ENCODE measurements at places on chromosomes 11 and 22.

GRCh38 chr11:11025087-11025486, 167.2 kb upstream of the ZBED5 start:
- no peak for DNase-seq

- no peak for DNase-seq
Observed at GRCh38 chr11:134370526-134371435, 39.0 kb downstream of the GLB1L2 start.

GRCh38 chr11:94329501-94329900, 25.1 kb downstream of the IZUMO1R start:
- no peak for DNase-seq

GRCh38 chr11:40867991-40868632, 591.3 kb downstream of the LRRC4C start:
- DNase-seq: no peak

GRCh38 chr22:50157709-50158375, 12.7 kb upstream of the PANX2 start:
- no peak for DNase-seq

DNA sequence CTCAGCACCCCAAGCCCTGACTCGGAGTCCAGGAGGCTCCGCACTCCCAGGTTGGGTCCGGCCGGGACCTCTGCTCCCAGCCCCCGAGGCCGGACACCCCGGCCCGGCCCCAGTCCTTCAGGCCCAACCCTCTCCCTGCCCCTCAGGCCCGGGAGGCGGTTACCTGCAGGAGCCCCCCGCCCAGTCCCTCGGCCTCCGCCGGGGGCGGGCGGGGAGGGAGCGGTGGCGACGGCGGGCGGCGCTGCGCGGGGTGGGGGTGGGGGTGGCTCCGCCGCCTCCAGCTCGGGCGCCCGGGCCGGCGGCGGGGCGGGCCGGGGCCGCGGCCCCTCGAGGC, 310 bp downstream of the TCF20 start:
- DNase-seq: no peak

DNA sequence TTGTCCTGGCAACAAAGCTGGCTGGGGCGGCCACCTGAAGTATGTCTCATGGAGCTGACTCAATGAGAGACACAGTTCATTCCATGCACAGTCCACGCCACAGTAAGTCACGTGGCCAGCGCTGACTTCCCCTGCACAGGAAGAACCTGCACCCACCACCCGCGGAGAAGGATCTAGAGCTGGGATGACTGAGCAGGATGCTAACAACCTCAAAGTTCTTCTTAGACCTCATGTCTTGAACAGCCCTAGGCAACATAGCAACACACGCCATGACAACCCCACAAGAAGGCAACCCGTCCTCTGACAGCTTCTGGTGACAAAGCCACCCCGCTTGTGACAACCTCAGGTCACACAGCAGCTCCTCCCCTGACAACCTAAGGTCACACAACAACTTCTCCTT, 76.9 kb upstream of the B3GAT1 start:
- DNase-seq: no peak

- peak; percentile 43 for DNase-seq
Observed at GRCh38 chr11:62337303-62338181, at the start of gene ASRGL1. ASRGL1 (plus strand) TSS chr11:62337448; CDS start chr11:62337978, 530 bp downstream.

DNA sequence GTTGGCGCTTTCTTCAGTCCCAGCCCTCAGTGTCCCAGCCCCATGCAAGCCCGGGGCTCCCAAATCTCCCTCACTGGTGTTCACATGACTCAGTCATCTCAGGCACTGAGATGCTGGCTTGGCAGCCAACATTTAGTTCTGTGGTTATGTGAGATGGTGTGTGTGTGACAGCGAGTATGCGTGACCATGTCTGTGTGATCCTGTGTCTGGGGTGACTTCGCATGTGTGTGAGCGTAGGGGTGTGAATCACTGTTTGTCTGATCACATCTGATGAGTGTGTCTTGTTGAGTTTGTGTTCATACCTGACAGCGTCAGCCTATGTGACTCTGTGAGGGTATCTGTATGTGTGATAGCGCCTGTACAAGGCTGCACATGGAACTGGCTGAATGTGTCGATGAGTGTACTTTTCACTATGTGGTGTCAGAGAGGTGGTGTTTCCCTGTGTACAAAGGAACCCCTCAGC, 16.2 kb downstream of the CREB3L1 start:
- DNase-seq: no peak

GRCh38 chr22:38724926-38725571, 19.3 kb downstream of the GTPBP1 start:
- peak; percentile 58 for DNase-seq

GRCh38 chr11:32353884-32354283, 81.5 kb downstream of the WT1 start:
- no peak for DNase-seq

DNA sequence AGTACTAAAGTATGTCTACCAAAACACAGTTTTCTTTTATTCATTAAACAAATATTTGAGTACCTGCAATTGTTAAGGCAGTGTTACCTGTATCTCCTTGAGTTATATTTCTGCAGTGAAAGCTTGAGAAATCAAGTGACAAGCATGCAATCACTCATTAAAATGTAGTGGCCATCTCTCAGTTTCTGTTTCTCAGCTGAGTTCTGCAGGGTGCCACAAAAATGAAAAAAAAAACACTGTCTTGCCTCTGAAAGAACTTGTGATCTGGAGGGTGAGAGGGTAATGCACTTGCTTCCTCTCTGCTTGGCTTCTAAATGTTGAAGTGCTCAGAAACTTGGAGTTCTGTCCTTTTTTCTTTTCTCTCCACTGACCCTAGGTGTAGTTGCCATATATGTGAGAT, 6.8 kb downstream of the QSER1 start:
- no peak for DNase-seq

DNA sequence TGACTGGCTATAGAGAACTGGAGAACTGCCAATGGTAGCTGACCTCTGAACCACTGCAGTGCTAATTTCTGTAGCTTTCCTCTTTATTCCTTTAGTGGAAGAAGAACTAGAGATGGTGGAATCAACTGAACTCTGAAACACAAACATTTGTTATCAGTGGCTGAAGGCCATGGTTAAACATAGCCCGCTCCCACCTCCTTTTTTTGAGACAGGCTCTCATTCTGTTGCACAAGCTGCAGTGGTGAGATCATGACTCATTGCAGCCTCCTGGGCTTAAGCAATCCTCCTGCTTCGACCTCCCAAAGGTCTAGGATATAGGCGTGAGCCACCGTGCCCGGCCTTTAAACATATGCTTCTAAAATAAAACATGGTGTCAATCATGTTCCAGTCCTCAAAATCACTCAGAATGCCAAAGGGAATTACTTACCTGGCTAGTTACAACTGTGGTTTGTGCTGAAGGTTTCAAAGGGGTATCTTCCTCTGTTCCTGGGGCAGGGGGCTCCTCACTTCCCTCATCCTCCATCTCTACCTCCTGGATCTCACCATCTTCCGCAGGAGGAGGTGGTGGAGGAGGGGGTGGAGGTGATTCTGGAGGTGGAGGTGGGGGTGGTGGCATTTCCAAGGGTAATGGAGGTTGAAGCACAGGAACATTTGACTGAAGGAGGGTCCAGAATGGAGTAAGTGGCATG, 9.0 kb upstream of the AGBL2 start:
- DNase-seq: peak; percentile 98

DNA sequence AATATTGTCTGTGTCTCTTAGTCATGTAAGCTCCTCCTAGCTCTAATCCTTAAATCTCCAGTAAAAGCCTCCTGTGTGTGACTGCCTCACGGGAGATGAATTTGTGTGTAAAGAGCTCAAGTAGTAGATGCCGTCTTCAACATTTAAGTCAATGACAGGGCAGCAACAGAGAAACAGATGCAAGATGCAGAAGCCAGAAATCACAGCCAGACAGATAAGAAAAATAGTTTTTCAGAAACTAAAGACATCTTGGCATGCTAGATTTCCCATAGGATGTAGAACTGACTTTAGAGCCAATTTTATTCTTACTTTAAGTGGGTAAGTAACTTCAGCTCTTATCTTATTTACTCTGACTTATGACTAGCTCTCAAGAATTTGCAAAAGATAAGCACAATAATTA, 652.8 kb downstream of the KCNA4 start:
- DNase-seq: no peak

DNA sequence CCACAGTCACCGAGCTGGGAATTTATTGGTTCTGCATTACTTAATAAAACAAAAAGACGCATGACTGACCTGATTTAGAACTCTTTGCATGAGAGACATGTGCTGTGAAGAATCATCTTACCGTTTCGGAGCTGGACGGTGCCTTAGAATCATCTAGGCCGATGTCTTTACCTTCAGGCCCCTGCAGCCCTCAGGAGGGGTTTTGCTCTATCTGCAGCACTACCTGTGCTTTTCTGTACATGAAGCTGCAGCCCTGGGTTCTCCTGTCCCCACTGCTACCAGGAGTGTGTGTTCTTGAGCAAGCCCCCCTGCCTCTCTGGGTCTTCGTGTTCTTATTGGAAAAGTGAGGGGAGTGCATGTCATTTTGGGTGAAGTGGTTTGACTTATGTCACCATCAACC, 94.0 kb upstream of the OR4B1 start:
- no peak for DNase-seq

DNA sequence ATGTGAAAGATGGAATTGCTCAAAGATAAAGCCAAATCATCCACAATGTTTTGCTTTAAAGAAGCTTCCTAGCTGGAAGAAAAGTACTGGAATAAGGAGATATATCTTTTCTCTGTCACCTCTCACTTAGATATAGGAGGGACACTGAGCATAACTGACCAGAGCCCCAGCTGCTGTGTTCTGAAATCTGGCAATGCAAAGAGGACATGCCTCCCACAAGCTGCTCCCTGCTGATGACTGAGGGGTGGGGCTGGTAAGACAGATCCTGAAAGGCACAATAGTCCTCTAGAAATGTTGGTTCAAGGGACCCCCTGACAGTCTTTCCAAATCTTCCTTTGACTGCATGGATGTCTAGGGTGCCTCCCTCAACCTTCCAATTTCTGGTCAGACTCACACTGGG, 67.0 kb downstream of the SC5D start:
- DNase-seq: no peak

- no peak for DNase-seq
Observed at GRCh38 chr11:27159335-27159679, 118.7 kb downstream of the BBOX1 start.

DNA sequence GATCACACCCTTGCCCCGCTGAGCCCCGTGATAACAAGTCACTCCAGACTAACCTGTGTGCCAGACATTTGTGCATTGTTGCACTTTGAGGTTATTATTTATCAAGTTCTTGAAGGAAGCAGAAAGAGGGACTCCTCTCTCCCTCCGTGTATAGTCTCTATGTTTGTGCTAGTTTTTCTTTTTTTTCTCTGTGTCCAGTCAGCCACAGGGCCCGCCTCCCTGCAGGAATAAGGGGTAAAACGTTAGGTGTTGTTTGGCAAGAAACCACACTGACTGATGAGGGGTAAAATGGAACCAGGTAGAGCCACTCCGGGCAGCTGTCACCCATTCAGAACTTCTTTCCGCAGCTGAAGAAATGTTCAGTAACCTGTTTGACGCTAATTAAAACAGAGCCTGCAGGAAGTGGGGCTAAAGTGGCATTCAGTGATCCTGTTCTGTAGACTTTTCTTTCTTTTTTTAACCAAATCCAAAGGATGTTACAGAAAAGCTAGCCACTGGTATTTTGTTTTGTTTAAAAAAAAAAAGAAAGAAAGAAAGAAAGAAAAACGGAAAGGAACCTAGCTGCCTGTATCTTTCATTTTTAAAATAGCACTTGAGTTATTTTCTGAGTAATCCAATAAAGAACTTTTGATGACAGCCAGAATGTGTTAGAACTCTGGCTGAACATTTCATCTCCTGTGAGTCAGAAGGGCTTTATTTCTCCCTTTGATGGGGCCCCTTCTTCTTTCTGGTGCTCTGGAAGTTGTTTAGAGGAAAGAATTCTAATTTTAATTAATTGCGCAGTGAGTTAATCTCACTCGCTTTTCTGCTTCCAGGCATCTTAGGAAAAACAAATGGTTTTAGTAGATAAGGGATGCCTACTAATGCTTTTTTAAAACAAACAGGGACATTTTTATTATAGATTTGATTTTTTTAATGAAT, 58.2 kb downstream of the COMMD9 start:
- no peak for DNase-seq

GRCh38 chr11:32786811-32787210, 7.7 kb downstream of the CCDC73 start:
- no peak for DNase-seq

GRCh38 chr11:116262370-116262769, 510.4 kb downstream of the BUD13 start:
- DNase-seq: no peak

DNA sequence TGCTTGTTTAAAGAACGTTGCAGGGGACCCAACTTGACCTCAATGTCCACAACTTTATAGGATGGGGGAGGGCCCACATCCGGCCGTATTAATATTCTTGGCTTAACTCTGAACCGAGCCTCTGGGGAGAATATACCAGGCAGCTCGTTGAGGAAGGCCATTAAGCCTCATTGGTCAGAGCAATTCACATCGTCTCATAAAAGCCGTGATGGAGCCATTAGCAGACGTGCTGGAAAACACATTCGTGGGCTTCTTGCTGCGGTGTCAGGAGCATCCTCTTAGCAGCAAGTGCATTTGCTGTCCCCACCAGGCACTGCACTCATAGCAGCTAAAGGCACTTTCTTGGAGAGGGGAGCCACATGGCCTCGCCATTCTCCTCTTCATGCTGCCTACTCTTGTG, 14.9 kb downstream of the DSCAML1 start:
- no peak for DNase-seq

DNA sequence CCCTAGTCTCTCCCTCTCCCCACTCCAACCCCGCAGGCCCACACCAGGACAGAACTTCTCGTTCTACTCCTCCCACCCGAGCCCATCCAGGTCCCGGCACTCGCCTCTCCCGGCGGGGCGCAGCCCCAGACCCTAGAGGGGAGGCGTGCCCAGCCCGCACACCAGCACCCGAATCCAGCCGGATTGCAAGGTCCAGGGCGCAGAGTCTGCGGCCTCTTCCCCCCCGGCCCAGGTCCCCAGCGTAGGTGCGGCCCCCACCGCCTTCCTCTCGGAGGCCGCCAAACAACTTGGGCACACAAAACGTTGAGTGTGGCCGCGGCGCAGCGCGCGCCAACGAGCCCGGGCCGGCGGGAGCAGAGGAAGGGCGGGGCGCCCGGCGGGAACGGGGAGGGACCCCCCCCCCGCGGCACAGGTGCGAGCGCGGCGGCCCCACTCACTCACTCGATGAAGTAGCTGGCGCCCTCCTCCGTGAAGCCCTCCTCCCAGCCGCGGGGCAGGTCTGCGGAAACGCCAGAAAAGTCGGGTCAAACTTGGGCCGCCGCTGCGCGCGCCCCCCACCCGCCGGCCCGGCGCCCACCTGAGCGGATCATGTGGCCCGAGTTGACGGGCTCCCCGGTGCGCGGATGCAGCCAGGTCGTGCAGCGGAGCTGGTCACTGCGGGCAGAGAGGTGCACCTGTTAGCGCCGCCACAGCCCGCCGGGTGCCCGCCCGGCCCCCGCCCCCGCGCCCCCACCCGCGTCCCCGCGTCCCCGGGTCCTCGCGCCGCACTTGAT, 480 bp downstream of the PLEKHA7 start:
- DNase-seq: peak; percentile 19
